ENCODE measurements at places on chromosomes 12 and 14.

- no peak for DNase-seq
Measured at GRCh38 chr14:63671987-63672386, 30.3 kb upstream of the WDR89 start.

DNA sequence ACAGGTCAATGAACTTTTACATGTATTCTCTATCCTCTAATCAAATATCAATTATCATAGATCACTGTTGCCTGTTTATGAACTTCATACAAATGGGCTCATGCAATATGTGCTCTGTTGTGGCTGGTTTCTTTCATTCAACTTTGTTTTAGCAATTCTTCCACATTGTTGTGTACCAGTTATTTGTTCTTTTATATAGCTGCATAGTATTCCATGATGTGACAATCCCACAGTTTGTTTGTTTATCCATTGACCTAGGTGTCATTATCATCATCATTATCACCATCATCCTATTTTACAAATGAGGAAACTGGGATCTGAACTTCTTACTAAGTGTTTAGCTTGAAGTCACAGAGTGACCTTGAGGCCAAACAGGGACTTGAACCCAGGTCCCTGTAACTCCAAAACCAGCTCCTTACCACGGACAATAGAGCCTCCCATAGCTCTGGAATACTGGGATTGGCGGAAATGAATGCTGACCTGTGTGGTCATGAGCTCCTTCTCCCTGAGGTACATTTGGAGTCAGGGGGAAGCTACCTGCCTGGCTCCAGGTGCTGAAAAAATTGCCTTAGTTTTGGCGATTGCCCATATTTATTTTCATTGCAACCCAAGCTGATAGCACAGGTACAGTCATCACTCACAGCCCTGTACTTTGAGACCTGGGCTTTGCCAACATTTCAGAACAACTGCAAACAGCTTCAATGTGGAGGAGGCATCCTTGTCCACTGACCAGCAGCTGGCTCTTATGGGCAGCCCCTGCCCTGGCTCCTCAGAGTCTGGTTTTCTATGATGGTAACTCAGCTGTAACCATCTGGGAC lies 9.2 kb downstream of the ZFP36L1 start:
- DNase-seq: no peak

DNA sequence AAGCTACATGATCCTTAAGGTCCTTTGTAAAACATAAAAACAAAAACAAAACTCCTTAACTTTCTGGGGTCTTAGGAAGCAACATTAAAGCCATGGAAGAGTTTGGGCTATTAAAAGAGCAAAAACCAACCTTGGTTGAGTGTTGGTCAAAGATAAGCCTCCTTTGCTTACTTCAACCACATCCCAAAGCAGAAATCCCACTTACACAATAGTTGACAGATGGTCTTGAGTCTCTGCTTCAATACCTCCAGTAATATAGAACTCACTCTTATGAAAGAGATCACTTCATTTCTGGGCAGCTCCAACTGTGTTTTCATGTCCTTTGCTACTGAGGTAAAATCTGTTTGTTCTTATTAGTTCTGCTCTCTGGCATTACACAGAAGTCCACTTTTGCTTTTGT lies 125.8 kb downstream of the SLC38A4 start:
- no peak for DNase-seq

- no peak for DNase-seq
Measured at GRCh38 chr14:93533437-93533836, 102.7 kb downstream of the UNC79 start.

DNA sequence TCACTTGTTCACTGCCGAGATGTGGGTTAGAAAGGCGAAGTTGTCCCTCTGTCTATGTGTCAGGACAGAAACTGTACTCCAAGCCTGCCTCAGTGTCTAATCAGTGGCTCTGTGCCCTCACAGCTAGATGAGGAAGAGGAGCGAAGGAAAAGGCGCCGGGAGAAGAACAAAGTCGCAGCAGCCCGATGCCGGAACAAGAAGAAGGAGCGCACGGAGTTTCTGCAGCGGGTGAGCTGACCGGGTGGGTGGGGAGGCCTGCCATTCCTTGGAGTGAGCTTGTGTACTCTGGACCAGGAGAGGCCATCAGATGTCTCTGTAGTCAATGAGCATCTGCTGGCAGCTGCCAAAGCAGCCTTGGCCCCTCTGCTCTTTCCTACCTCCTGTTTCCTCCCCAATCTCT lies 33.5 kb downstream of the JDP2 start:
- no peak for DNase-seq
